ENCODE measurements at places on chromosomes 2 and 18.
A peak's percentile ranks its signal among the peaks of the same experiment; 100 is the strongest.

GRCh38 chr2:75751360-75751759 is 40.6 kb upstream of the GCFC2 start:
- DNase-seq, result no peak

DNA sequence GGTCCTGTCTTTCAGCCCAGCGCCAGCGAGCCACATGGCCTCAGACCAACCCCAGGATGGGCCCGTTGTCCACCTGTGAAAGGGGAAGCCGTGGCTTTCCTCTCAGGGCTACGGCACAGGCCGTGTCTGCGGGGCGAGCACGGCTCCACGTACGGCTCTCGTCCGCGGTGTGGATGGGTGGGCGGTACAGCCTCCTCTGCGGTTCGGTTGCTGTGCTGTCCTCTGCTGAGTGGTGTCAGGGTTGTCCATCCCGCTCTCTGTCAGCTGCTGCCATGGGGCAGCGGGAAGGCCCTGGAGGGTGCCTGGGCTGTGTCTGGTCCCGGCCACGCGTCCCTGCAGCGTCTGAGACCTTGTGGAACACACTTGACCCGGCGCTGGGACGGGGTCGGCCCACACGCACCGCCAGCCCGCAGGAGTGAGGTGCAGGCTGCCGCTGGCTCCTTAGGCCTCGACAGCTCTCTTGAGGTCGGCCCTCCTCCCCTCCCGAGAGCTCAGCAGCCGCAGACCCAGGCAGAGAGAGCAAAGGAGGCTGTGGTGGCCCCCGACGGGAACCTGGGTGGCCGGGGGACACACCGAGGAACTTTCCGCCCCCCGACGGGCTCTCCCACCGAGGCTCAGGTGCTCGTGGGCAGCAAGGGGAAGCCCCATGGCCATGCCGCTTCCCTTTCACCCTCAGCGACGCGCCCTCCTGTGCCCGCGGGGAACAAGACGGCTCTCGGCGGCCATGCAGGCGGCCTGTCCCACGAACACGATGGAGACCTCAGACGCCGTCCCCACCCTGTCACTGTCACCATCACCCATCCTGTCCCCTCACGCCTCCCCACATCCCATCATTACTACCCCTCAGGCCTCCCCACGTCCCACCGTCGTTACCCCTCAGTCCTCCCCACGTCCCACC is 128.7 kb downstream of the NFATC1 start:
- peak; percentile 32 for DNase-seq

GRCh38 chr2:5933669-5934068 is 241.5 kb downstream of the SOX11 start:
- no peak for DNase-seq

- no peak for DNase-seq
Observed at GRCh38 chr2:62661263-62661635, 44.3 kb upstream of the EHBP1 start.

DNA sequence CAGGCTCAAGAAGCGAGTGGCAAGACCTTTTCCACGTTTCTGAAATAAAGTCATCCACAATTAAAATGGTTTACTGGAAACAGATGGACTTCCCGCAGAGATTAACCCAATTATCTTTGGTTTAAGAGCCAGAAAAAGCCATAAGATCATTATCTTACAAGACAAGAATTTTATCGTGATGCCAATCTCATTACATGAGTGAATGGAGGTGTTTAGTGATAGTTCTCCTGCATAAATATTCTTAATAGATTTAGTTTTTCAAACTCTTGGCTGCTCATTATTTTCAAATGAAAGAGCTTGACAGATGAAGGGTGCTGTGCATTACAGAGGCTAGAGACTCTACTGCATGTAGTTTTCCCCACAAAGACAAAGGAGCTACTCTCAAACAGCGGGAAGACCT is 1028.4 kb upstream of the PIK3C3 start:
- no peak for DNase-seq

DNA sequence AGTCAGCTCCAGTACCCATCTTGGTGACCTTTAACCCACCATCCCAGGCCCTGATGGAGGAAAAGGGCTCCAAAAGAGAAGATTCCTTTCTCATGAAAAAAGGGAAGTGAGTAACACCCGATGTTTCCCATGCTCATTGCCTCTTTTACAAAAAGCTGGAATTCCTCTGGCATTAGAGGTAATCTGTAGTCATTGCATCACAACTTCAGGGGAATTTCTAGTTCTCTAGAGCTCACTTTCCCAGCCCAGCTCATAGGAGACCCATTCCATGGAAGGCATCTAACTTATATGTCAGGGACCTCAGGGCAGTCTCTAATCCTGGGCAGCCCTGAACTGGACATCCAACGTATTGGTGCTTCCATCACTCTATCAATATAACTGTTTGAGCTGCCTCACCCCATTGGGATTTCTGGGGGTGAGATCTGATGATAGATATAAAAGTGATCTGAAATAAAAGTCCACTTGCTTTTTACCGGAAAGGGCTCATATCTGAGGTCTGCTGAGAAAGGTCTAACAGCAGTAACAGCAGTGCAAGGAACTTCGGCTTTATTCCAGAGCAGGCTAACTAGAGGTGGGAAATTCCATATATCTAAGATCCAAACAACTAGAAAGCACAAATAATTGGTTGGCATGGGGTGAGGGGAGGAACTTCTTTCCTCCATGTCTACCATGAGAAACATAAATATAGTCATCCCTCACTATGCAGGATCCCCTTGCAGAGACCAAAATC is 106.1 kb downstream of the ETAA1 start:
- DNase-seq, result no peak

DNA sequence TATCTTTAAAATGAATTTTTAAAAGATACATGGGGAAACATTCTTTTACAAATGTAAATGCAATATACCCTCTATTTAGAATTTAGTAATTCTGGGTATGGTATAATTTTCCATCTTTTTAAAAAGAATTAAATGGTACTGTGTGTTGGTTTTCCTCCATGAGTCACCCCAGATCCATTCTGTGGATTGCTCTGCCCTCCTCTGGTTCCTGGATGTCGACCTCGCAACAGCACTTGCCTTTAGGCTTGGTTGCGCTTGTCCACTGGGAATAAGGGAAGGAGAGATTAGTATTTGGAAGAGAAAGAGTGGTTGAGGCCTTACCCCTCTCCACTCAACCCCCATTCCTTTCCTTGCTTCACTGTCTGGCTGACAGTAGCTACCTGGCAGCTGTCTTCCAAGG is 90.4 kb downstream of the FTCDNL1 start:
- DNase-seq, result no peak

DNA sequence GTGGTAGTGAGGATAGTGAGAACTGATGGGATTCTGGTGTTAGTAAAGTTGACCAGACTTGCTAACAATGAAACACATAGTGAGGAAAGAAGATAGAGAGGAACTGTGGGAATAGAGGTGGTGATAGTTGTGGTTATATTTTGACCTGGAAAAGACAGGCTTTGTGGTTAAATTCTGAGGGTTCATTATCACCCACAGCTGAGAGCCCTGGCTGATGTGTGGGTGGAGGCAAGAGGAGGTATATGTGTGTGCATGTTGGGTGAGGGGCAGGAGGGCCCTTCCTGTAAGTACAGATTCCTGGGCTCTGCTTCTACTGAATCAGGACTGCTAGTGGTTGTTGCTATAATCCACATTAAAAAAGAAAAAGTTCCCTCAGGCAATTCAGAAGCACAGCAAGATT is 26.2 kb upstream of the TMEM163 start:
- no peak for DNase-seq

Data from stimulated activated CD4-positive, alpha-beta T cell treated with anti-CD3 and anti-CD28 coated beads, Interleukin-1b, Interleukin-23, amount 100 ng/mL, for 4 hours (primary cell).